ENCODE measurements at places on chromosomes 6 and 20. TPM values are rescaled to one million over a fixed set of nuclear protein-coding genes. Genes with fewer than 3 reads are reported as not detected.

The C6orf15 gene
- total RNA-seq: not detected

DNA sequence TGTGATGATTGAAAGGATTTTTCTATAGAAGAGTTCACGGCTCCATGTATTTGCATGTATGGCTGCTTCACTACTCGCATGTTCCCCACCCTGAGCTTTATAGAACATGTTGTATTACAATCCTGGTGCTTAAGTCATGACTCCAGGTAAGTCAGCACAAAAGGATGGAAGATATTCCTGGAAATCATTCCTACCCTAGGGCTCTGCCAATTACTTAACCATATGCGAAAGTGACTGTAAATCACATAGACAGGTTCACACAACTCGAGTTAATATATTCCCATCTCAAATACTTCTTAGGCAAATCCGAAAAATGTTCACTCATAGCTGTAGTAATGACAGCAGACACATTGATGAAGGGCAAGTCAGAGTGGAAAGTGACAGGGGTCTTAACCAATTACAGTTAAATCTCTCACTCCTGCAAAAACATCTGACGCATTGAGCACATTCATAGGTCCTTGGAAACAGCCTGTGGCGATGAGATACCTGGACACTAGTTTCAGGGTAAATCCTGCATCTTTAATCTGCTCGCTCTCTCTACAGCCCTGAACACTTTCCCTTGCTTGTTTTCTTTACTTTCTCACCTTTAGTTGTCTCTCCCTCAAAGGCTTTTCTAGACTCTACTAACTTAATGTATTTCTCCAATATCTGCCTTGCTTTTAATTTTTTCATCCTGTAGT is 35.1 kb downstream of the RNF217 start:
- H3K27me3 ChIP-seq: no peaks in the 10 kb centered on the region
- H3K27ac ChIP-seq: no peak overlapping the region
- H3K36me3 ChIP-seq: no peaks in the 10 kb centered on the region
- no peak overlapping the region for H3K4me3 ChIP-seq
- H3K4me1 ChIP-seq: no peaks in the 10 kb centered on the region

The EYA4 gene
- total RNA-seq: not detected

GRCh38 chr6:67328269-67328668 is 1306.8 kb upstream of the ADGRB3 start:
- H3K36me3 ChIP-seq: no peaks in the 10 kb centered on the region
- no peaks in the 10 kb centered on the region for H3K27me3 ChIP-seq
- no peak for DNase-seq

The POM121L2 gene
- not detected for total RNA-seq

The LPA gene
- not detected for total RNA-seq

GRCh38 chr20:42756991-42757390 is 432.7 kb downstream of the PTPRT start:
- H3K4me1 ChIP-seq: no peaks in the 10 kb centered on the region
- no peaks in the 10 kb centered on the region for H3K36me3 ChIP-seq
- no peak overlapping the region for H3K4me3 ChIP-seq
- no peaks in the 10 kb centered on the region for H3K27me3 ChIP-seq

DNA sequence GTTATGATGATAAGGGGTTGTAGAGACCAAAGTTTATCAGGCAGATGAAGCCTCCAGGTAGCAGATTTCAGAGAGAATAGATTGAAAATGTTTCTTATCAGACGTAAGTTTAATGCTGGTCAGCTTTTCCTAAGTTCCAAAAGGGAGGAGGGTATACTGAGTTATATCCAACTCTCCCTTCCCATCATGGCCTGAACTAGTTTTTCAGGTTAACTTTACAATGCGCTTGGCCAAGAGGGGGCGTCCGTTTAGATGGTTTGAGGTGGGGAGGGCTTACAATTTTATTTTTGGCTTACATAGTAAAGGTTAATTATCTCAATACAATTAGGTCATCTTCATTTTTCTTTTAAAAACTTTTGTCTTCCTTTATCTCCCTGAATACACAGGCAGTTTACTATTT is 19.4 kb upstream of the IL22RA2 start:
- H3K27ac ChIP-seq: no peak overlapping the region
- DNase-seq: no peak
- peaks cover 2% of the 10 kb centered on the region for H3K4me1 ChIP-seq

The MOG gene
- total RNA-seq: not detected

- H3K27me3 ChIP-seq: no peaks in the 10 kb centered on the region
- H3K27ac ChIP-seq: no peak overlapping the region
- H3K4me1 ChIP-seq: no peaks in the 10 kb centered on the region
Measured at GRCh38 chr6:92887871-92888270, 531.5 kb downstream of the EPHA7 start.

The MYL9 gene
- 0.12 TPM for total RNA-seq

DNA sequence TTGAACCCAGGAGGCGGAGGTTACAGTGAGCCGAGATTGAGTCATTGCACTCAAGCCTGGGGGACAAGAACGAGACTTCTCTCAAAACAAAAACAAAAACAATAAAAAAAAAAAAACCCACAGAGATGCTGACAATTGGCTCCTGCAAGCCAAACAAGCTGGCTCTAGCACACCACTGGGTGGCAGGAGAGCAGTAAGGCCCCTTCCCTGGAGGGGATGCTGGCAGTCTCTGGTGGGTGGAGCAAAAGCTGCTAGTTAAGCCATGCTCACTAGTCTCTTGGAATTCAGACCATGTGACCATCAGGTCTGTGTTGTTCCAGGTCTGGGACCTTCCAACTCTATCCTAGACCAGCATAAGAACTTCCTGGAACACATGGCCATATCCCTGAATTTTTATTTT is 18.9 kb upstream of the DSN1 start:
- no peaks in the 10 kb centered on the region for H3K27me3 ChIP-seq
- no peak overlapping the region for H3K27ac ChIP-seq
- H3K36me3 ChIP-seq: no peaks in the 10 kb centered on the region
- no peak overlapping the region for H3K4me3 ChIP-seq
- no peak for DNase-seq
- H3K4me1 ChIP-seq: no peaks in the 10 kb centered on the region

The SEL1L2 gene
- not detected for total RNA-seq

GRCh38 chr6:37566111-37566949 is 66.6 kb upstream of the CCDC167 start:
- H3K4me1 ChIP-seq: peaks cover 3% of the 10 kb centered on the region
- H3K27me3 ChIP-seq: peaks cover under 1% of the 10 kb centered on the region
- H3K4me3 ChIP-seq: peak overlapping the region; percentile 46
- H3K27ac ChIP-seq: no peak overlapping the region

The DEFB121 gene
- not detected for total RNA-seq

The GJA10 gene
- total RNA-seq: not detected

The LINC00237 gene
- not detected for total RNA-seq

GRCh38 chr6:39812496-39812852 is 20.3 kb downstream of the DAAM2 start:
- H3K4me3 ChIP-seq: no peak overlapping the region
- H3K27ac ChIP-seq: no peak overlapping the region
- no peaks in the 10 kb centered on the region for H3K4me1 ChIP-seq
- no peaks in the 10 kb centered on the region for H3K36me3 ChIP-seq
- no peak for DNase-seq

The HAO1 gene
- total RNA-seq: not detected

The SMPDL3A gene
- 0.30 TPM for total RNA-seq

The CRISP2 gene
- not detected for total RNA-seq

GRCh38 chr6:157517601-157518359 is 136.8 kb downstream of the ZDHHC14 start:
- H3K36me3 ChIP-seq: no peaks in the 10 kb centered on the region
- no peak overlapping the region for H3K27ac ChIP-seq
- peaks cover 7% of the 10 kb centered on the region for H3K4me1 ChIP-seq
- no peak overlapping the region for H3K4me3 ChIP-seq
- no peaks in the 10 kb centered on the region for H3K27me3 ChIP-seq

GRCh38 chr6:20126789-20127653 is 85.2 kb downstream of the MBOAT1 start:
- no peak overlapping the region for H3K27ac ChIP-seq
- H3K4me3 ChIP-seq: no peak overlapping the region
- peaks cover 4% of the 10 kb centered on the region for H3K4me1 ChIP-seq
- DNase-seq: peak; percentile 63
- no peaks in the 10 kb centered on the region for H3K36me3 ChIP-seq
- H3K27me3 ChIP-seq: peaks cover 4% of the 10 kb centered on the region

The CBLN4 gene
- not detected for total RNA-seq

All from activated naive CD8-positive, alpha-beta T cell treated with anti-CD3 and anti-CD28 coated beads for 36 hours (primary cell).